Lower lobe of right lung (tissue), 2 donors: ENCODE measurements at places on chromosomes 5 and 9.

- DNase-seq = peak; percentile 56
Observed at GRCh38 chr5:126464959-126465358, 41.8 kb downstream of the GRAMD2B start.

- no peak for DNase-seq
Observed at GRCh38 chr5:40477856-40478546, 201.7 kb upstream of the PTGER4 start.

DNA sequence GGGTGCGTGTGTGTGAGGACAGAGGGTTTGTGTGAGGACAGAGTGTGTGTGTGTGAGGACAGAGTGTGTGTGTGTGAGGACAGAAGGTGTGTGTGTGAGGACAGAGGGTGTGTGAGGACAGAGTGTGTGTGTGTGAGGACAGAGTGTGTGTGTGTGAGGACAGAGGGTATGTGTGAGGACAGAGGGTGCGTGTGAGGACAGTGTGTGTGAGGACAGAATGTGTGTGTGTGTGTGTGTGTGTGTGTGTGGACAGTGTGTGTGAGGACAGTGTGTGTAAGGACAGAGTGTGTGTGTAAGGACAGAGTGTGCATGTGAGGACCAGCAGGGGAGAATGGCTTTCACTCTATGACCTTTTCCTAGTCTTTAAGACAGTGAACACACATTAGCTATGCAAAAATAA, 63.1 kb upstream of the UBAC1 start:
- DNase-seq = no peak

DNA sequence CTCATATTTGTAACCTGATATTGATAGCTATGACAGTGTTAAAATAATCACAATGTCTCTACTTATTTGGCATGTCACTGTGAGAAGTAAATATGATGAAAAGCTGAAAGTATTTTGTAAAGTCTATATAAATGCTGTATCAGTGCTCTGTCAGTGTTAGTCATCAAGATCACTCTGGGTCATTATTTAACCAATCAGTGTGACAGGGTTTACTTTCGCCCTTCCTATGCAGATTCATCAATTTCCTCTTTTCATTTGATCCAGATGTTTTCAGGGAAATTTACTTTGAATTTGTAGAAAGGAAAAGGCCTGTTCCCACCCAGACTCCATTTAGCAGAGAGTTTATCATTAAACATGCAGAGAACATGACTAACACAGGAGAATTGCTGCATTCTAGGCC, 9.9 kb upstream of the PCSK5 start:
- DNase-seq = no peak

- DNase-seq = no peak
Observed at GRCh38 chr5:59656351-59657254, 236.9 kb downstream of the PDE4D start.

GRCh38 chr9:90722071-90722470, 79.4 kb upstream of the DIRAS2 start:
- no peak for DNase-seq

DNA sequence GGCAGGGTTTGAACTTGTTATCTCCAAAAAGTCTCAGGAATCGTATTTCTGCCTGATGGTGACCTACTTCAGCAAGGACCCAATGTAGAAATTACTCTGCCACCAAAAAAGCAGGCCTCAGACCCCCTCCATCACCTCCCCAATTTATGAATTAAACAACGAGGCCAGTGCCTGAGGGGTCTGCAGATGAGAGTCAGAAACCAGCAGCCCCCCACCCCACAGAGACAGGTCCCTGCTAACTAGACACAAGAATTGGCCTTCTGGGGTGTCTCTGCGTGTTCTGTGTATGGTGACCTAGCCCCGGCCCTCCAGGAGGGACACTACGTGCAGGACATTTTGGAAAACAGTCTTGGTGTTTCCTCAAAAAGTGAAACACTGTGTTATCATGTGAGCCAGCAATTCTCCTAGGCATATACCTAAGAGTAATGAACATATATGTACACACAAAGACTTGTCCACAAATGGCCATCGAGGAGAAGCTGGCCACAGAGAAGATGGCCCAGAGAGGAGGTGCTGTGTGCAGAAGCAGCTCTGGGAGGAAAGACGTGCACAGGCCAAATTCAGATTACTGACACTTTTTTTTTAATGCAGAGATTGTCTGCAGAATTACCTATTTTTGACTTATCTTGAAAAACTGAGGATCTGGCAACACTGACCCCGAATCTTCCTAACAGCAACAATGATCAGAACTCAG, 93.8 kb downstream of the ADAMTS2 start:
- peak; percentile 8 for DNase-seq

GRCh38 chr5:73564675-73565074, 764 bp downstream of the ANKRA2 start:
- no peak for DNase-seq

DNA sequence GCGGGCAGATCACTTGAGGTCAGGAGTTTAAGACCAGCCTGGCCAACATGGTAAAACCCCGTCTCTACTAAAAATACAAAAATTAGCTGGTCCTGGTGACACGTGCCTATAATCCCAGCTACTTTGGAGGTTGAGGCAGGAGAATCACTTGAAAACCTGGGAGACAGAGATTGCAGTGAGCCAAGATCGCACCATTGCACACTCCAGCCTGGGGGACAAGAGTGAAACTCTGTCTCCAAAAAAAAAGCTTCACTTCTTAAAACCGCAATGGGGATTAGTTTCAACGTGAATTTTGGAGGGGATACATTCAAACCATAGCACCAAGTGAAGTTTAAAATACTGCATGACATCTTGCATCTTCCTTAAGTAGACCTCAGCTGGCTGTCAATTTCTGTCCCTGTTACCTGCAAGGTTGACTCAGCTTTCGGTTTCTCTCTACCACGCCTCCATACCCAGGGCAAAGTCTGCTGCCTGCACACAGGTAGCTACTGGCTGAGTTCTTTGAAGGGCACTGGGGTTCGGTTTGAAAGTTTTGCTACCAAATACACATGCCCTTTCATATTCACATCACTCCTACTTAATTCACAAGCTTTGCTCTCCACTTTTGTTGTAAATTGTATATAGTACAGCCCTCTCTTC, 69.3 kb downstream of the KIAA1958 start:
- no peak for DNase-seq

- DNase-seq = no peak
Observed at GRCh38 chr9:2055203-2055658, 40.1 kb downstream of the SMARCA2 start.

- no peak for DNase-seq
Observed at GRCh38 chr9:35687306-35687705, 2.4 kb downstream of the TPM2 start.

DNA sequence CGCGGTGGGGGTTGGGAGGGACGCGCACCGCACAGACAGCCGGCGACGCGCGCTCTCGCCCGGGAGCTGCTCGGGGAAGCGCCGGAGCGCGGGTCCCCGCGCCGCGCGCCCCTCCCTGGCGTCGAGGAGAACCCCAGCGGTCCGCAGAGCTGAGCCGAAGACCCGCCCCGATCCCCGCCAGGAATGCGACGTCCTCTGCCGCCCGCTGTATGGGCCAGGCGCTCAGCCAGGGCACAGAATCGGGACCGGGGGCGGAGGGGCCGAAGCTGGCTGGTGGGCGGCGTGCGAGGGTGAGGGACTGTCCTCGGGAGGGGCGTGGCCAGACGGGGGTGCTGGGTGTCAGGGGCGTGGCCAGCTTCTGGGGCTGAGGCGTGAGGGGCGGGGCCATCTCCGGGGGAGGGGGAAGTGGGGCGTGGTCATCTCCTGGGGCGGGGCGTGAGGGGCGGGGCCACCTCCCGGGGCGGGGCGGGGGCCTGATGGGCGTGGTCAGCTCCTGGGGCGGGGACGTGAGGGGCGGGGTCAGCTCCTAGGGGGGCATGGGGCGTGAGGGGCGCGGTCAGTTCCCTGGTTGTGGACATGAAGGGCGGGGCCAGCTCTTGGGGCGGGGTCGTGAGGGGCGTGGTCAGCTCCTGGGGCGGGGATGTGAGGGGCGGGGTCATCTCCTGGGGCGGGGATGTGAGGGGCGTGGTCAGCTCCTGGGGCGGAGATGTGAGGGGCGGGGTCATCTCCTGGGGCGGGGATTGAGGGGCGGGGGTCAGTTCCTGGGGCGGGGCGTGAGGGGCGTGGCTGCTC, 965 bp downstream of the PTGDS start:
- DNase-seq = peak; percentile 81

- no peak for DNase-seq
Observed at GRCh38 chr5:133392448-133392847, 219.9 kb downstream of the FSTL4 start.

- DNase-seq = no peak
Observed at GRCh38 chr9:37157726-37158377, 37.5 kb downstream of the ZCCHC7 start.

- no peak for DNase-seq
Observed at GRCh38 chr5:76604838-76605237, 18.4 kb downstream of the F2RL2 start.

GRCh38 chr9:32011049-32011448, 373.4 kb upstream of the ACO1 start:
- DNase-seq = no peak

DNA sequence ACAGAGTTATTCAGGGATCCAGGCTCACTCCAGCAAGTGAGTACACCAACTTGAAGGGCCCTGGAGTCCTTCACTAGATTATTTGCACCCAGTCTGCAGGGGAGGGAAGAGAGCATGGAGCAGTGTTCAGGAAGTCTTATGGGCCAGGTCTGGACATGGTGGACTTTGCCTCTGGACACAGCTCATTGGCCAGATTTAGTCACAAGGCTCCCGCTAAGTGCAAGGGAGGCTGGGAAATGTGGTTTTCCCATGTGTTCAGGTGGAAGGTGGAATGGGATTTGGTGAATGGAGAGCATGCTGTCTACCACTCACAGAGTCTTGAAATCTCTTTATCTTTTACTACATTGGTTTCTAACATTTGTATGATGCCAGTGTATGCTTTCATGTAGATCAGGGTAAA, 200.5 kb downstream of the GNA14 start:
- DNase-seq = no peak

DNA sequence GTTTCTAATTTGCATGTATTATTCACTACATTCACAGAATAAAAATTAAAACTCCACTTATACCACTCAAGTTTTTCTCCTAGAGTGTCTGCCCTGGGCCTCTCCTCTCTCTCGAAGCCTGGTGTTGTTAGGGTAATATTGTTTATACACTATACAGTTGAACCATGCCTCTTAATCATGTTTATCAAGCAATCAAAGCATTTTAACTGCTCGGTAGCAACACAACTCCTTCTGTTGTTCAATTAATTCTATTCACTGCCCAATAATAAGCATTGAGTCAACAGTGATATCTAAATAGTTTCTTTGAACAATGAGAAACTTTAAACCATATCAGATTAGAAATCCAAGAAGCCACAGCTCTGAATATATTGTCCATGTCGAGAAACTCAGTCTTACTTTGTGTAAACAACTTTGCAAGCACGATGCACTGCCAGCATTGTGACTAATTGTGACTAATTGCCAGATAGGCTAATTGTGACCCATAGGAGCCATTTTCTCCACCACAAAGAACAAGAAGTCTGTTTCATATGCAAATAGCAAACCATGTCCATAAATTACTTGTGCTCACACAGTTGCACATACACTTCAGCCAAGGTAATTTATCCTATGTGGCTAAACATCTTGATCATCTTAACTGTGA, at the start of gene DNAH5:
DNAH5 (minus strand) TSS at position 129 of the 640 bp plus-strand sequence. CDS start 250 bp downstream, outside the sequence.
- DNase-seq = no peak

- no peak for DNase-seq
Observed at GRCh38 chr9:126763130-126763764, 41.6 kb upstream of the ZBTB43 start.

- DNase-seq = no peak
Observed at GRCh38 chr9:36956908-36957307, 77.2 kb downstream of the PAX5 start.

DNA sequence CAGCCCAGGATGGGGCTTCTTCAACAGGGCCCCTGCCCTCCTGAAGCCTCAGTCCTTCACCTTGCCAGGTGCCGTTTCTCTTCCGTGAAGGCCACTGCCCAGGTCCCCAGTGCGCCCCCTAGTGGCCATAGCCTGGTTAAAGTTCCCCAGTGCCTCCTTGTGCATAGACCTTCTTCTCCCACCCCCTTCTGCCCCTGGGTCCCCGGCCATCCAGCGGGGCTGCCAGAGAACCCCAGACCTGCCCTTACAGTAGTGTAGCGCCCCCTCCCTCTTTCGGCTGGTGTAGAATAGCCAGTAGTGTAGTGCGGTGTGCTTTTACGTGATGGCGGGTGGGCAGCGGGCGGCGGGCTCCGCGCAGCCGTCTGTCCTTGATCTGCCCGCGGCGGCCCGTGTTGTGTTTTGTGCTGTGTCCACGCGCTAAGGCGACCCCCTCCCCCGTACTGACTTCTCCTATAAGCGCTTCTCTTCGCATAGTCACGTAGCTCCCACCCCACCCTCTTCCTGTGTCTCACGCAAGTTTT, 23.6 kb downstream of the PCDHGC5 start:
- DNase-seq = peak; percentile 91

- DNase-seq = no peak
Observed at GRCh38 chr5:594226-594860, 17.8 kb upstream of the CEP72 start.

- no peak for DNase-seq
Observed at GRCh38 chr5:56581426-56581825, 233.9 kb upstream of the MAP3K1 start.

DNA sequence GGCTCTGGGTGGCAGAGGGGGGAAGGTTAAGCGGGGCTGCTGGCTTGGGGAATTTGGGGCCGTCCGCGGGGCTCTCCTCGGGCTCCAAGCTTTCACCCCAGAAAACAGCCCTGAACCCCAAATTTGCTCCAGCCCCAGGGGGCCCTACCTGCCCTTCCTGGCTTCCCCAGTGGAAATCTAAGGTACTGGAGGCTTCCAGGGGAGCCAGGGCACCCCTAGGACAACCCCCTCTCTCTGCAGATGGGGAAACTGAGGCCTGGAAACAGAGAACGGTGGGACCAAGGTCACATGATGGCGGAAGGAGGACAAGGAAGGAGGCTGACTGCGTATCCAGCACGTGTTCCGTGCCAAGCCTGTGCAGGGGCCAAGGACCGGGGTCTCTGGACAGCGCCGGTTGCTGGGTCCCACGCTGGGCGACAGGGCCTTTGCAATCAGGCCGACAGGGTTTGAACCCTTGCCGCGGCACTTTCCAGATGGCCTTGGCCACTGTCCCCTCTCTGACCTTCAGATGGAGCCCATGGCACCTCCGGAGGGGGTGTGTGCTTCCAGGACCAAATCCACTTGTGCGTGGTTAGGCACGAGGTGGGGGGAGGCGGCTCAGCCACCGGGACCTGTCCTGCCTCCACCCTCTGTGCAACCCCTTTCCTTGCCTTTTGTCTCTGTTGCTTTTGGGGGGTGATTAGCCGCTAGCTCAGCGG, 183.1 kb downstream of the C9orf50 start:
- DNase-seq = no peak

- no peak for DNase-seq
Observed at GRCh38 chr9:16368237-16369087, 502.0 kb downstream of the BNC2 start.
